ENCODE measurements at places on chromosomes 3 and 15.

GRCh38 chr3:147341727-147342126 is 64.6 kb downstream of the ZIC4 start:
- DNase-seq, result no peak

GRCh38 chr3:4865714-4866113 is 113.5 kb upstream of the BHLHE40 start:
- DNase-seq, result no peak

DNA sequence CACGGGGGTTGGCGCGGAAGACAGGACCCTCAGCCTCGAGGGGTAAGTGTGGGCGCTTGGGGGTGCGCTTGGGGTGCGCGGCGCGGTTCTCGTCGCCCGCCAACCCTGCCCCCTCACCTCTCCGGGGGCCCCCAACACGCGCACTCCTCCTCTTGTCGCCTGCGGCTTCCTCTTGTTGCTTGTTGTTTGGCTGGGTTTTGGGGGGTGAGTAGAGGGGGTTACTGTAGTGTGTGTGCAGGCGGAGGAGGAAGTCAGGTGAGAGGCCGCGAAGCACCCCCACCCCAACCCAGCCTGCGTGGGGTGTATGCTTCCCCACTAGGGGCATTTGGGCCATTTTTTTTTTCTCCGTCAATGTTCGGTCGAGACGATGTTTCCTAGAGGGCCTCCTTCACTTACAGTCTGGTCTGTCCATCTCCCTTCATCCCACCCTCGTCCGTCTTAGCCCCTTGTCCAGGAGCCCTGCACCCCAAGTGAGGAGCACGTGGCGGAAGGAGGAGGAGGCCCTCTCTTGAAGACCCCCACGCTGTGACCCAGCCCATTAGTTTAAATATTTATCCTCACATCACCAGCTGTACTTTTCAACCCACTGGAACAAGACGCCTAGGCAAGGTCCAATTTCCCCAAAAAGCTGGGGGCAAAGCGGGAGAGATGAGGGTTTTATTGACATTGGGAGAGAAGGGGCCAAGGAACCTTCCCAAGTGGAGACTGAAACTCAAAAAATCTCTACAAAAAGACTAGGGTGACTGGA is 20.4 kb upstream of the SATB1 start:
- no peak for DNase-seq

DNA sequence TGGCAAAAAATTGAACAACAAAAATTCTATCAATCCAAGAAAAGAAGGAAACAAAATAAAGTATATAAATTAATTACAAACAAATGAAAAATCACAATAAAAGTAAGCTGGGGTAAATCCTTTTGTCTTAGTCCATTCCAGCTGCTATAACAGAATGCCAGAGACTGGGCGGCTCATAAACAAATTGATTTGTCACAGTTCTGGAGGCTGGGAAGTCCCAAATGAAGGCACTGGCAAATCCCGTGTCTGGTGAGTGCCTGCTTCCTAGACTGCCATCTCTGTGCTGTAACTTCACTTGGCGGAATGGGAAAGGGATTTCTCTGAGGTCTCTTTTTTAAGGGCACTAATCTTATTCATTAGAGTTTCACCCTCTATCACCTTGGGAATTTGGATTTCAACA is 53.6 kb upstream of the RPL35A start:
- DNase-seq, result no peak

- DNase-seq, result peak; percentile 28
Observed at GRCh38 chr3:37456270-37456708, 281.9 kb upstream of the LRRFIP2 start.

DNA sequence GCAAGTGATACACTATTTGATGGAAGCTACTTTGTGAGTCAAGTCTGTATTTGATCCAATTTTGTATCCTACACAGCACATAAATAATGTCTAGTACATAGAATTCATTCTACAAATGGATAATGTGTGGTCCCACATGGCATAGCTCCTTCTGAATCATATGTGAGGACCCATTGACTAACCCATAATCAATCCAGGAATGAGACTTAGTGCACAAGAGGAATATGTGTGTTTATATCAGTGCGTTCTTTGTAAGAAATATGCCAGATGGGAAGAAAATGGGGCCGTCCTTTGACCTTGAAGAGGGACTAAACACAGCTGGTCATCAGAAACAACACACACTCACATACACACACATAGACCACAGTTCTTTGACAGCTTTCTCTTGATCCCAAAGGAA is 282.7 kb upstream of the SEMA6D start:
- no peak for DNase-seq

GRCh38 chr3:58158442-58159153 is 52.2 kb downstream of the DNASE1L3 start:
- no peak for DNase-seq

- peak; percentile 50 for DNase-seq
Observed at GRCh38 chr3:194134231-194134756, 1.7 kb upstream of the HES1 start.

- DNase-seq, result no peak
Observed at GRCh38 chr3:166957121-166957520, 423.0 kb downstream of the ZBBX start.

- no peak for DNase-seq
Observed at GRCh38 chr3:23263796-23264195, 60.7 kb downstream of the UBE2E2 start.

DNA sequence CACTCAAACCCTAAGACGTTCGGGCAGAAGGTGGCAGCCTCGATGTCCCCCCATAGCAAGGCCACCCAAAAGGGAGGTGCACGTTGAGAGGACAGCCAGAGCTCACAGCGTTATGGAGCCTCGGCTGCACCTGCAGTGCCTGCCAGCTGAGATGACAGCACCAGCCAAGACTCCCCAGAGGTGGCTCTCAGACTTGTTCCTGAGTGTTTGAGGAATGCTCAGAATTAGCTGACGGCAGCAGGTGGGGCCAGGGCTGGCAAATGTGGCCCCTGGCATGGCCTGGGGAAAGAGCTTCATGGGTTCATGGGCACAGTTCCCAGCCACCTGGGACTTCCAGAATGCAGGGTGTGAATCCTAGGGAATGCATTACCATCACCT is 177.8 kb downstream of the KLF13 start:
- no peak for DNase-seq

GRCh38 chr3:177538750-177539730 is 341.8 kb upstream of the TBL1XR1 start:
- no peak for DNase-seq

- DNase-seq, result no peak
Observed at GRCh38 chr3:7203969-7204847, 343.3 kb downstream of the GRM7 start.

GRCh38 chr15:84862214-84862975 is 22.1 kb upstream of the SLC28A1 start:
- DNase-seq, result no peak

DNA sequence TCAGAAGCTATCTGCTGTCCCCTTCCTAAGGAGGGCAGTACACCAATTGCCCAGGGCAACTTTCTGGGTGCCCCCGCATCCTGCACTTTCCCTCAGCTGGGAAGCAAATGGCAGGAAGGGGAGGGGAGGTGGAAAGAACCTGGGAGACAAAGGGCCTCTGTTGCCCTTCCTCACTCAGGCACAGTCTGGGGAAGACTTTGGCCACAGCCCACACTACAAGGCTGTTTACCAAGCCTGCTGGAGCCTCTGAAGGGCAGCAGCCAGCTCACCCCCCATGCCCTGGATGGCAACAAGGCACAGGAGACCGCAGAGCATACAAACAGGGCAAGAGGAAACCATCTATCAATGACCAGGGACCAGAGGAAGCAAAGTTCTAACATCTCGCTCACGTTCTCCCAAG is 42.4 kb downstream of the ARRDC4 start:
- DNase-seq, result no peak

GRCh38 chr3:163813935-163814334 is 1264.4 kb downstream of the SI start:
- no peak for DNase-seq

GRCh38 chr15:58472221-58472620 is 40.4 kb downstream of the LIPC start:
- DNase-seq, result no peak

DNA sequence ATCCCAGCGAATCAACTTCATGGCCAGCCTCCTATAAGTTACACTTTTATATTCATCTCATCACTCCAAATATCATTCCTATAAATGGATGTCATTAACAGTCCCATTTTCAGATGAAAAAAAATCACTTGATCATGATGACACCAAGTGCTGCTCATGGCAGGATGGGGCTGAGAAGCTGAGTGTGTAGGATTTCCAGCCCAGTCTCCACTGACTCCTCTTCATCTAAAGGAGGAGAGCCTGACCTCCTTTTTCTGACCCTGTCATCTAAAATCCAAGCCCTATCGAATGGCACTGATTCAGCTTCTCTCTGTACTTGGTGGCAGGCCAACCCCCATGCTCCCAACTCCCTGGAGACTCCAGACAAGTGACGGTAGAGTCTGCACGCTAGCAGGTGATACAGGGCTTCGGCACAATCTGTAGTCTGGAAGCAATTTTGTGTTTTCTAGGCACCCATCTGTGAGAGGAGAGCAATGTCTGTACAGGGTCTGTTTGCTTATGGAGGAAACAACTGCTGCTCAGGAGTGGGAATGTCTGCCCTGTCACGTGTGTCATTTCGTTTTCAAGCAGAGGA is 103.2 kb downstream of the EPHB1 start:
- DNase-seq, result no peak

DNA sequence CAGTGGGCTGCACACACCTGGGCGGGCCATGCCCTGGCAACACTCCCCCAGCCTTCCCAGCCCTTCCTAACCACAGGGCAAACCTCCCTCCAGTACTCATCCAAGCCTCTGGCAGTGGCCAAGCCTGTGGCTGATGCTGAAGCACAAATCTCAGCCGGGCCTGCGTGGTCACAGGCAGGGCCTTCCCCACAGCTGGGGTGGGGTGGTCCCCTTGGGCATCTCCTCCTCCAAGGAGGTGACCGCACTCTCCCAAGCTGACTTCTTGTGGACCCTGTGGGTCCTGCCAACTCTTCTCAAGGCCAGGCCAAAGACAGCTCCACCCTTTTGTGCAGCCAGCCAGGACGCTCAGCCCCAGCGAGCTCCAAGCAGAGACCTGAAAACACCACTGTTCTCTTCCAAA is 21.4 kb downstream of the GRAMD2A start:
- DNase-seq, result no peak

GRCh38 chr3:58724336-58724735 is 57.8 kb upstream of the FAM3D start:
- DNase-seq, result no peak

DNA sequence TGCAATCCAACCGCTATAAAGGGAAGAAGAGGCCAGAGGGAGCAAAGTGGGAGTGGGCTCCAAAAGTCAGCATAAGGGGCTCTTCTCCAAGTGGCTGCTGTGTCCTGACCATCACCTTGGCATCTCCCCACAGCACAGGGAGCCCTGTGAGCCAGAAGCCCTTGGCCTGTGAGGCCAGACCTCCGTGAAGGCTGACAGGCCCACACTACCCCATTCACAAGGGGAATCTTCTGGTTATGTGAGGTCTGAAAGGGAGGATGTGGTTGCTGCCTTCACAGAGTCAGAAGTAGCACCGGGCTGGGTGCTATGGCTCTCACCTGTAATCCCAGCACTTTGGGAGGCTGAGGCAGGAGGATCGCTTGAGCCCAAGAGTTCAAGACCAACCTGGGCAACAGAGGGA is 2.6 kb upstream of the ULK3 start:
- no peak for DNase-seq

DNA sequence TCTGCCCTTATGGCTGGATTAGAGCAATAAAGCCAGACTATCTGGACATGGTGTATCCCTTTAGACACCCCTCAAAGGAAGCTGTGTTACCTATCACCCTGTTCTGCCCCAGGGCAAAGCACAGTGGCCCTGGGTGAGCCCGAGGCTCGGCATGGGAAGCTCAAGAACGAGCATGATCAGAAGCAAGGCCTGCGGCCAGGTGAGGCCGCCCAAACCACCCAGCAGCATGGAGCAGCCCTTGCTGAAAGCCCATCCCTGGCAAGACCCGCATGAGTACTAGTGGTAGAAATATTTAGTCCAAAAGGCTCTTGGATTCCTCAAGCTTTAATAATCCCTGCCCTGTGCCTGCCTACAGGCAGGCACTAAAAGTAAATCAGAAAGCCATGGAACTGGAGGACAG is 261.1 kb downstream of the MEX3B start:
- no peak for DNase-seq

GRCh38 chr3:193863657-193864357 is 270.8 kb downstream of the OPA1 start:
- DNase-seq, result no peak

DNA sequence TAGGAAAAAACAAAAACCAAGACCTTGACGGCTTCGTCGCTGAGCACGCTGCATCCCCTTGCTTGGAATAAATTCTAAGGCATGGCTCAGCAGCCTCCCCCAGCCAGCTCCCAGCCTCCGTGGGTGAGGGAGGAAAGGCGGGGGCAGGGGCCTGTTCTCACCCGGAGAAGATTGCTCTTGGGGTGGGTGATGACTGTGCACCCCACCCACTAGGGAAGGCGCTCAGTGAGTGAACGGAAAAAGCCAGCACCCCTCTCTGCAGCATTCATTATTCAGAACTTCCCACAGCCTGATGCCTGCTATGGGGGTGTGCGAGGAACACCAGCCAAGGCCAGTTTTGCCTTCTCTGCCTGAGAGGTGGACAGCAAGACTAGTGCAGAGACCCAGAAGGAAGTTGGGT is 19.3 kb upstream of the NTRK3 start:
- DNase-seq, result peak; percentile 52

GRCh38 chr15:75109021-75109735 is 85.8 kb downstream of the PPCDC start:
- DNase-seq, result no peak

- no peak for DNase-seq
Observed at GRCh38 chr3:65597952-65598413, 440.7 kb downstream of the MAGI1 start.

- DNase-seq, result no peak
Observed at GRCh38 chr3:18575573-18575972, 150.4 kb upstream of the SATB1 start.

DNA sequence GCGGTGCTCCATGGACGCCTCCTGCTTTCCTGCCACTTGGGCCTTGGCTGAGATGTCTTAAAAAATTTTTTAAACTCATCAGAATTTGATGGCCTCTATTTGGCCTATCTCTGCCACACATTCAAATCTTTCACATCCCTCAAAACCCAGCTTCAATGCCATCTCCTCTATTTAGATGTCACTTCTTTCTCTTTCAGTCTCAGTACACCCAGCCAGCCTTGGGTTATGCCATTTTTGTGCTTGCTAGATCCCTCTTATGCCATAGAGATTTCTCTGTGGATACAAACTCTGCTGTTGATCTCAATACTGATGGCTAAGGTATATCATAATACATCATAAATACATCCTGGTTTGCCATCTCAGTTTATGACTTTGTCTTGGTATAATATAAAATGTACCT is 222.3 kb upstream of the TPRG1 start:
- DNase-seq, result no peak

All from occipital lobe (tissue), 3 donors.